G401 (cell line): ENCODE measurements at places on chromosomes 7 and 10.

DNA sequence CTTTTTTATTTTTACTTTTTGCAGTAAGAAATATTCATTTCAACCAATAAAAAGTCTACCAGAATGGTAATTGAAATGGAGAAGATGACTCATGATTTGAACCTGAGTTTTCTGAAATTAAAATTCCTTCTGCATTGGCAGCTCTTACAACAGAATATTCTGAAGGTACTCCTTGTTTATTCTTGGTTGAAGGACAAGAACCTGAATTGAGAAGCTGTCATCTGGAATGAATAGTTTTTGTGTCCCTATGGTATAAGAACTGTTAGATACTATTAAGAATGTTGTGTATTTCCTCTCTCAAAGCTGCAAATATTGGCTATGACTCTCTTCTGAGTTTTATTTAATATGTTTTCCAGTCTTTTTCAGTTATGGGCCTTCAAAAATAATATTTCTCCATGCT, 56.1 kb downstream of the CDK1 start:
- DNase-seq = no peak

- DNase-seq = no peak
Observed at GRCh38 chr7:89104748-89105685, 309.5 kb upstream of the TEX47 start.

DNA sequence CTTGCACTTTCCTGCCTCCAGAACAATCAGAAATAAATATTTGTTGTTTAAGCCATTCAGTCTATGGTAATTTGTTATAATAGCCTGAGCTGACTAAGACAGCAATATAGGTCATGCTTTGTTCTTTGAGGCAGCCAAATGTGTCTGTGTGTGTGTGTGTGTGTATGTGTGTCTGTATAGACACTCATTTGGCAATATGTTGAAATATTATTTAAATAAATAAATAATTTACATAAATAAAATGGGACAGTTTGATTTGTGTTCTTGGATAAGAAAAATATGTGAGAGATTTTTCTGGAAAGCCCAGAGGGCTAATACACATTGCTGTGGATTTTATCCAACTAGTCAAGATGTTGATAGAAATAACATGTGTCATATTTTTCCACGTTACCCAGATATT, 140.2 kb downstream of the PTN start:
- DNase-seq = no peak

- DNase-seq = no peak
Observed at GRCh38 chr7:101465131-101465530, 102.5 kb downstream of the COL26A1 start.

DNA sequence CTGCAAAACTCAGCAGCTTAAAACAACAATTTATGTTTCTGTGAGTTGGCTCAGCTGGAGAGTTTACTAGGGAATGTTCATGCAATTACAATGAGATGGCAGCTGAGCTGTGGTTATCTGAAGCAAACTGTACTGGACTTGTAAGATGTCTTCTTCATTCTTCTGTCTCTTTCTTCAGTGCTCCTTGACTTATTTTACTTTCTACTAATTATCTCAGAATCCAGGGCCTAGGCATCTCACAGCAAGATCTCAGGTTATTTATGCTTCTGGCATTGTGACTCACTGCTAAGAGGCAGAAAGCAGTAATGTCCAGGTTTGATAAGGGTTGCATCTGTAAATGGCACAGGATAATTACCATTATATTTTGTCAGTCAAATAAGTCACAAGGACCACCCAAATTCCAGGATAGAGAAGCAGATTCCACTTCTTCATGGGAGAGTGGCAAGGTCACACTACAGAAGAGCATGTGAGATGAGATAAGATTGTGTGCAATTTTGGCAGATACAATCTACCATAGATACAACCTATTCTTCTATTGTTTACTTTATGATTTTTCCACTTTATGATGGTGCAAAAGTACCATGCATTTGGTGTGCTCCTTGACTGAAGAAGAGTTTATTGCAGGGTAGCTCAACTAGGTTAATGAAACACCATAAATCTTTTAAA, 16.8 kb downstream of the VIM start:
- DNase-seq = no peak

DNA sequence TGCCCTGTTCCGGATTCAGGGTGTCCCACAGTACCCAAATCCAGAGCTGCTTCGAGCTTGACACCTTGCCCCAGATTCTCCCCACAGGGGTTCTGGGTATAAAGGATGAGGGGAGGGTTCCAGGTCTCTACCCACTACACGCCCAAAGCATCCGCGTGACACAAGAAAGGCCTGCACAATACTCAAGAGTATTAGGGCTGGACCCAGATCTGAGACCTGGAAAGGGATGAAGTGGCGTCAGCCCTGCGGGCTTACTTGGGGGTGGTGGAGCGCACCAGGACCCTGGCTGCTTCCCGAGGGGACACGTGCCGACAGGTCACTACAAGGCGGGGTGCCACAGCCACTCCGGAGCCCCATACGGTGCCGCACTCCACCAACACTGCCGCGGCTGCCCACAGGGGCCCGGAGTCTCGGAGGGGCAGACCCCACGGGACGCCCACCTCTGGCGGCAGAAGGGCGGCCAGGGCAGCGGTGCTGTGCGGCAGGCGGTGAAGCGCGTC, 1.3 kb downstream of the TYSND1 start:
- DNase-seq = peak; percentile 22

GRCh38 chr10:13503745-13504463, 24.9 kb downstream of the BEND7 start:
- no peak for DNase-seq

- DNase-seq = no peak
Observed at GRCh38 chr10:61097026-61097425, 153.0 kb upstream of the RHOBTB1 start.

GRCh38 chr7:2710286-2710655, 22.3 kb downstream of the AMZ1 start:
- no peak for DNase-seq

GRCh38 chr7:2063563-2064260, 169.0 kb downstream of the MAD1L1 start:
- no peak for DNase-seq

DNA sequence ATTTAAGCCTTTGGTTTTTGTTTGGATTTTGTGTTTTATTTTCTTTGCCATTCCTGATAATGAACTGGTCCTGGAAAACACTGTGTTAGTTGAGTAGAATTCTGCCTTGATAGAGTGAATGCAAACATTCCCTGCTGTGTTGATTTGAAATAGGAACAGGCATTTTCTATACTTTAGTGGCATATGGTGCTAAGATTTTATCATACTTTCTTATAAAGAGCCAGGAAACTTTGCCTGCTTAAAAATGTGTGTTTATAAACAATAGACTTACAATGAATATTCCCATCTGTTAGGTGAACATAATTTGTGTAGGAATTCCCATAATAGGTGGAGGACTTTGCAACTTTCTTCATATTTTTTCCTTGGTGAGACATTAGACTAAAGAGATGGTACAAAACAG, 333.3 kb downstream of the SDK1 start:
- DNase-seq = no peak

DNA sequence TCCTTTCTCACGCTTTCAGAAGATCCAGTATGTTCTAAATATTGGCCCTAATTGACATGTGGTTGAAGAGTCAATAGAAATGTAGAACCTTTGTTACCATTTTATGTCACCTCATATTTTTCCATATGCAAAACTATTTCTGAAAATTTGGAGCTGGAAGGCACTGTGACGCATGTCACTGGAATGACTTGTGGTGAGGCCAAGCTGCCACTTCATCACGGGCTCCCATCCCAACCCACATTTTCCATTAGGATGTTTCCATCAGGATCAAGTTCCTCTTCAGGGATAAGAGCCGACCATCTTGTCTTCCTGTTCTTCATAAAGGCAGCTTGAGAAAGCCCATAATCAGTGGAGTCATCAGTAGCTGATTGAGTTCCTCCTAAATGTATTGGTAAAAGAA, 1241.7 kb downstream of the GATA3 start:
- no peak for DNase-seq
